ENCODE measurements at places on chromosomes 13 and 19.

GRCh38 chr19:8340341-8341096 is 2.5 kb downstream of the KANK3 start:
- DNase-seq, result no peak

GRCh38 chr13:60936281-60936680 is 479.4 kb downstream of the PCDH20 start:
- no peak for DNase-seq

GRCh38 chr19:51501594-51502263 is at the start of gene SIGLEC12:
Gene SIGLEC12, minus strand, starts transcription at chr19:51501800. Its CDS starts 67 bp downstream, at chr19:51501733.
- DNase-seq, result no peak

DNA sequence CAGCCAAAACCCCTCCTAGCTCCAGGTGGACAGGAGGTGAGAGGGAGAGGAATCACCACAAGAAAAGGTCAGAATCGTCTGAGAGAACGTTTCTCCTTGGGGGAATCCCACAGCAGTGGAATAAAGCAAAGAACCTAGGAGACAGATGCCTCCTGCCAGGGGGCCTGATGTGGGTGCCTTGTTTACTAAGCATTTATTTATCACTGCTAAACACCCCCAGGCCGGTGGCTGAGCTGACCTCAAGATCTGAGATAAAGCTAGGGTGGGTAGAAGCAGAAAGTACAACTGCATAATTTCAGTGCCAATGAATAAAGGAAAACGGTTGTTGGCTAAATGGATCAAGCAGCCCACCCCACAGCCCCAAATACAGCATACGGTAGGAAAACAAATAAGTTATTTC is 33.9 kb upstream of the ATP11A start:
- DNase-seq, result no peak

- DNase-seq, result peak; percentile 76
Measured at GRCh38 chr13:64234255-64234654, 2818.6 kb upstream of the PCDH20 start.

- no peak for DNase-seq
Measured at GRCh38 chr13:38850868-38851626, 139.6 kb downstream of the STOML3 start.

GRCh38 chr19:35414442-35414841 is 33.6 kb upstream of the FFAR2 start:
- no peak for DNase-seq

DNA sequence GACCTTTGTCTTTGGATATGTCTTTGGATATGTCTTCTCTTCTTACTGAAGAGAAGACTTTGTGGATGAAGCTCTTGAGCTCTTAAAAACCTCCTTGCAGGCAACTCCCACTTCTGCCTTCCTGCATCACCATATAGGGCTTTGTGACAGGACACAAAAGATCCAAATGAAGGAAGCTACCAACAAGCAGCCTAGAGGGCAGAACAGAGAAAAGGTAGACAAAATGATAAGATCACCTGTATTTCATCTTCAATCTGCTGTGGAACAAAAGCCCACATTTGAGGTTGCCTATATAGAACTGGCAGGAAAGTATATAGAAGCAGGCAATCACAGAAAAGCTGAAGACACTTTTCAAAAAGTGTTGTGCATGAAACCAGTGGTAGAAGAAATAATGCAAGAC is 42.5 kb downstream of the N4BP2L1 start:
- DNase-seq, result no peak

DNA sequence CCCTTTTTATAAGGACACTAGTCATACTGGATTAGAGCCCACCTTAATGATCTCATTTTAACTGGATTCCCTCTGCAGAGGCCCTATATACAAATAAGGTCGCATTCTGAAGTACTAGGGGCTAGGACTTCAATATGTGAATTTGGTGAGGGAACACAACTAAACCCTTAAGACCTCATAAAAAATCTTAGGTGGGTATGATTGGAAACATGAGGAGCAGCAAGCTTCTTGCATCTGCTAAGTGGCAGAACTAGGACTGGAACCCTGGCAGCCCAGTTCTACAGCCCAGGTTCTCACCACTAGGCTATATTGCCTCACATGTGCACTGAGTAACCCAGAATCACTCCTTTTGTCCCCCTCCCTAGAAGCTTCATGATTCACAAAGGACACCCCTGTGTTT is 17.1 kb upstream of the GRWD1 start:
- no peak for DNase-seq

DNA sequence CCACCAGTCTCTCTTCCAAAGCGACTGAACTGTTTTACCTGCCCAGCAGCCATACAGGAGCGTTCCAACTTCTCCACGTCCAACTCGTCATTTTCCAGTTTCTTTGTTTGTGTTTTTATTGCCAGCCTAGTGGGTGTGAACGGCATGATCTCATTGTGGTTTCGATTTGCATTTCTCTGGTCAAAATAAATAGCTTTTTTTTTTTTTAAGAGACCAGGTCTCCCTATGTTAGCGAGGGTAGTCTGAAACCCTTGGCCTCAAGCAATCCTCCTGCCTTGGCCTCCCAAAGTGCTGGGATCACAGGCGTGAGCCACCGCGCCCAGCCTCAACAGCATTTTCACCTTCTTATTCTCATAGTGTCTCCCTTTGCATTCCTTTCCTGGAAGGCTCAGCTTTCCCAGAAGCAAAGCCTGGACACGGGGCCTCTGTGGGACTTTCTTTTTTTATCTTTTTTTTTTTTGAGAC is 4.2 kb upstream of the JSRP1 start:
- no peak for DNase-seq

All from fibroblast of skin of scalp (primary cell).